ENCODE measurements at places on chromosomes 7 and 10. TPM values are rescaled to one million over a fixed set of nuclear protein-coding genes. Genes with fewer than 3 reads are reported as not detected.

DNA sequence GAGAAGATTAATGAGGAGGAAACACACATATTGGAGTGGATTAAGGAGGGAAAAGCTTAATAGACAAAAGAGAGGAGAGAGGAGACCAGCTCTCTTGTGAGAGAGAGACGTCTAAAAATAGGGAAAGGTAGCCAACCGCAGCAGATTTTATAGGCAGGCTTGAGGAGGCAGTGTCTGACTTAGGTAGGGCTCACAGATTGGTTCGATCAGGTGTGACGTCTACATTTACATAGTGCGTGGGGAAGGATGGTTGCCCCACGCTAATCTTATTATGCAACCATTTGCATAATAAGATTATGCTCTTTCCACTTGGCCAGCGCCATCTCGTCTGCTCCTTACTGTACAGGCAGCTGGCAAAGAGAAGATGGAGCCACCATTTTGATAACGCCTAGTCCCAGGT, 122.0 kb downstream of the MARCHF5 start:
- no peak for DNase-seq
- no peak overlapping the region for H3K4me3 ChIP-seq
- no peak overlapping the region for H3K27ac ChIP-seq
- H3K4me1 ChIP-seq = no peaks in the 10 kb centered on the region
- H3K36me3 ChIP-seq = no peaks in the 10 kb centered on the region
- no peaks in the 10 kb centered on the region for H3K27me3 ChIP-seq

DNA sequence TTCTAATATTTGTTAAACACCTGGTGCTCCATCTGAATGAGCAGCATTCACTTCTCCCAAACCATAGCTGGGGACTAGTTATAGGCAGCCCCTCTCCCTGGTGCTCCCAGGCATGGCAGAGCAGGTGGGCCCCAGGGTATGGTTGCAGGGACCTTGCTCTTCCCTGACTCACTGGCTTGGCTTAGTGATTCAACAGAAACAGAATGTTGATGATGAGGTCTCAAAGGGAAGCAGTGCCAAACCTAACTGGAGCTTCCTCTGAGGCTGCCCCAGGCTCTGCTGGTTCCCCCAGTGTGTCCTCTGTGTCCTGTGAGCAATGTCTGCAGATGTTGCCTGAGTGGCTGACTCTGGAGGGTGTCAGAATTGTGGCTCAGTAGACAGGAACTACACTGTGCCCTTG, 3.7 kb downstream of the GPR26 start:
- no peaks in the 10 kb centered on the region for H3K36me3 ChIP-seq
- H3K4me1 ChIP-seq = no peaks in the 10 kb centered on the region
- no peak overlapping the region for H3K27ac ChIP-seq
- H3K27me3 ChIP-seq = no peaks in the 10 kb centered on the region
- no peak overlapping the region for H3K4me3 ChIP-seq
- DNase-seq = no peak

- no peaks in the 10 kb centered on the region for H3K4me1 ChIP-seq
- no peaks in the 10 kb centered on the region for H3K36me3 ChIP-seq
- H3K27me3 ChIP-seq = no peaks in the 10 kb centered on the region
- H3K4me3 ChIP-seq = no peak overlapping the region
- DNase-seq = no peak
- no peak overlapping the region for H3K27ac ChIP-seq
These were observed 91.5 kb upstream of the CUX1 start for GRCh38 chr7:101725921-101726320.

DNA sequence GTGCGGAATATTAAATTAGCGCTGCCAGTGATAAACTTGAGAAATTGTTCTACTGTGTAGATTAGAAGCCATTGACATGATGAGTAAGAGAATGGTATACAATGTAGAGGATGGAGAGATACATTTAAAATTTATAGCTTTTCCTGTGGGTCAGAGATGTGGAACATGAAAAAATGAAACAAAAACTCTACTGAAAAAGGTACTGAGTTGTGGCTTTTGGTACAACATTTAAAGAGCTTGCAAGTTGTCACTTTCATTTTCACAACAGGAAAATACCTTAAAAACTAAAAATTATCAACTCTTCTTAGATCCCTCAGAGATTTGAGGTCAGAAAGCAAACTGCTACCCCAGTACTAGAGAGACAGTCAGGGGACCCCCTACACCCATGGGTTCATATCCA, 348.8 kb upstream of the CDC14C start:
- DNase-seq = no peak
- no peaks in the 10 kb centered on the region for H3K36me3 ChIP-seq

DNA sequence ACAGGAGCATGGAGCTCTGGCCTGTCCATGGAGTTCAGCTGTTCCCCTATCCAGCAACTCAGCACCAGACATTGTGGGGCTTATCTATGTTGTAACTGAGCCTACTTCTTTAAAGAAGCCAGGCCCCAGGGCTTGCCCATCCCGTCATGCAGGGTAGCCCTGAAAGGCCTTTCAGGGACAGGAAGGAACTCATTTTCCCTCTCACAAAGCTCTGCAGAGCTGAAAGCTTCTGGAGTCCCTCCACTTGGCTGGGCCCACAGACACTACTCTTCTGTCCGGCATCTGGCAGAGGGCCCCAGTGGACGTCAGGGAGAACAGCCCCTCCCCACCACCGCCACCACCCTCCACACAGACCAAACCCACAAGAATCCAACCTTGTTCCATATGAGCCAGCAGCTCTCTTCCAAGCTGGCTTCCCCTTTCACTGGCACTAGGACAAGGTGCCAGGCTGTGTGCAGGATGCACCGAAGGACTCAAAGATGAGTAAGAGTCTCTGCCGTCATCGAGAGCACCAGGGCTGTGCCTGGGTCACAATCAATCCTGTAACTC, 33.1 kb downstream of the DENND2A start:
- H3K36me3 ChIP-seq = no peaks in the 10 kb centered on the region
- no peaks in the 10 kb centered on the region for H3K4me1 ChIP-seq
- H3K27me3 ChIP-seq = no peaks in the 10 kb centered on the region
- H3K27ac ChIP-seq = no peak overlapping the region
- no peak for DNase-seq

GRCh38 chr10:7388602-7389001, 22.2 kb downstream of the SFMBT2 start:
- no peak overlapping the region for H3K4me3 ChIP-seq
- no peaks in the 10 kb centered on the region for H3K36me3 ChIP-seq
- H3K27ac ChIP-seq = no peak overlapping the region
- no peaks in the 10 kb centered on the region for H3K27me3 ChIP-seq
- H3K4me1 ChIP-seq = no peaks in the 10 kb centered on the region
- no peak for DNase-seq

- H3K27ac ChIP-seq = no peak overlapping the region
- H3K4me1 ChIP-seq = no peaks in the 10 kb centered on the region
- H3K36me3 ChIP-seq = no peaks in the 10 kb centered on the region
- H3K27me3 ChIP-seq = no peaks in the 10 kb centered on the region
These were observed 27.6 kb downstream of the GIMAP4 start for GRCh38 chr7:150594805-150595204.

DNA sequence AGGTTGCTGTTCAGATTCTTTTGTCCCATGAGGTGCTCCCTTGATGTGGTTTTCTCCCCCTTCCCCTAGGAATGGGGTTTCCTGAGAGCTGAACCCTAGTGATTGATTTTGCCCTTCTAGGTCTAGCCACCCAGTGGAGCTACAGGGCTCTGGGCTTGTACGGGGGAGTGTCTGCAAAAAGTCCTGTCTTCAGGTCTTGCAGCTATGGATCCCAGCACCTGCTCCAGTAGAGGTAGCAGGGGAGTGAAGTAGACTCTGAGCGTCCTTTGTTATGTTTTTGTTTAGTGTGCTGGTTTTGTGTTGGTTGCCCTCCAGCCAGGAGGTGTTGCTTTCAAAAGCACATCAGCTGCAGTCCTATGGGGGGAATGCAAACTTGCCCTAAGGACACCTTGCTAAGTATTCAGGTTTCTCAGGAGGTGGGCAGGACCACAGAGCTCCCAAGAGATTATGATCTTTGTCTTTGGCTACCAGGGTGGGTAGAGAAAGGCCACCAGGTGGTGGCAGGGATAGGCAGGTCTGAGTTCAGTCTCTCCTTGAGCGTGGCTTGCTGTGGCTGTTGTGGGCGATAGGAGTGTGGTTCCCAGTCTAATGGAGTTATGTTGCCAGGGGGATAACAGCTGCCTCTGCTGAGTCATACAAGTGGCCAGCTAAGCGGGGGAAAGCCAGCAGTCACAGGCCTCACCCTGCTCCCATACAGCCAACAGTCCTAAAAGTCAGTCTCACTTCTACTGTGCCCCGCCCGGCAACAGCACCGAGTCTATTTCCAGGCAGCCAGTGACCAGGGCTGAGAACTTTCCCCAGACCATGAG, 92.4 kb upstream of the JCAD start:
- no peaks in the 10 kb centered on the region for H3K36me3 ChIP-seq
- peaks cover 16% of the 10 kb centered on the region for H3K4me1 ChIP-seq
- no peaks in the 10 kb centered on the region for H3K27me3 ChIP-seq
- H3K27ac ChIP-seq = no peak overlapping the region

DNA sequence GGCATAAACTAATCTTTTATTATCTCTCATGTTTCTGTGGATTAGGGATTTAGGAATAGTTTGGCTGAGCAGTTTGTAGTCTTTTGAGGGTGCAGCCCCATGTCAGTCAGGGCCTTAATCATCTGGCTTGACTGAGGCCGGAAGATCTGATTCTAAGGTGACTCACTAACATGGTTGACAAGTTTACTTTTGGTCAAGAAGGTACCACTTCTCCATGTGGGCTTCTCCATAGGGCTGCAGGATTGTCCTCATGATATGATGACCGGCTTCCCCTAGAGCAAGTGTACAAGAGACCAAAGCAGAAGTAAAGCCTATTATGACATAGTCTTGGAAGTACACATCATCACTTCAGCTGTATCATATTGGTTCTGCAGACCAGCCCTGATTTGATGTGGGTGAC, 45.9 kb upstream of the OIT3 start:
- H3K4me3 ChIP-seq = no peak overlapping the region
- no peaks in the 10 kb centered on the region for H3K36me3 ChIP-seq
- no peak for DNase-seq
- no peaks in the 10 kb centered on the region for H3K4me1 ChIP-seq

- no peak for DNase-seq
- no peaks in the 10 kb centered on the region for H3K36me3 ChIP-seq
- no peaks in the 10 kb centered on the region for H3K27me3 ChIP-seq
- peaks cover 3% of the 10 kb centered on the region for H3K4me1 ChIP-seq
- no peak overlapping the region for H3K4me3 ChIP-seq
These were observed 4.6 kb upstream of the ADRA2A start for GRCh38 chr10:111072232-111072631.

DNA sequence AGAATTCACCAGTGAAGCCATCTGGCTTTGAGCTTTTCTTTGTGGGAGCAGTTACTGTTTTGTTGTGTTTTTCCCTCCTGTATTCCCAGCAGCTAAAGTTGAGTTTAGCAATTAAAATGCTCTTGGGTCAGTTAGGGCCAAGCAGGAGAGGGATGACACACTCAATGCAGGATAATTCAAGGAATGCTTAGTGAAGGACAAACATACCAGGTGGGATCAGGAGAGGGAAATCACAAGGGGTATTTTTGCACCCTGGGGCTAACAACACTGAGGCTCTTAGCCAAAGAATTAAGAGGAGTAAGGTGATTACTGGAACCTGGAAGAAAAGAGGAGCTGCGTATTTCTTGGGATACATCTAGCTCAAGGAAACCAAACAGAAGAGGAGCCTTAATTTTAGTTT, 82.4 kb upstream of the KCND2 start:
- H3K4me1 ChIP-seq = no peaks in the 10 kb centered on the region
- no peaks in the 10 kb centered on the region for H3K27me3 ChIP-seq
- H3K36me3 ChIP-seq = no peaks in the 10 kb centered on the region
- no peak overlapping the region for H3K4me3 ChIP-seq

DNA sequence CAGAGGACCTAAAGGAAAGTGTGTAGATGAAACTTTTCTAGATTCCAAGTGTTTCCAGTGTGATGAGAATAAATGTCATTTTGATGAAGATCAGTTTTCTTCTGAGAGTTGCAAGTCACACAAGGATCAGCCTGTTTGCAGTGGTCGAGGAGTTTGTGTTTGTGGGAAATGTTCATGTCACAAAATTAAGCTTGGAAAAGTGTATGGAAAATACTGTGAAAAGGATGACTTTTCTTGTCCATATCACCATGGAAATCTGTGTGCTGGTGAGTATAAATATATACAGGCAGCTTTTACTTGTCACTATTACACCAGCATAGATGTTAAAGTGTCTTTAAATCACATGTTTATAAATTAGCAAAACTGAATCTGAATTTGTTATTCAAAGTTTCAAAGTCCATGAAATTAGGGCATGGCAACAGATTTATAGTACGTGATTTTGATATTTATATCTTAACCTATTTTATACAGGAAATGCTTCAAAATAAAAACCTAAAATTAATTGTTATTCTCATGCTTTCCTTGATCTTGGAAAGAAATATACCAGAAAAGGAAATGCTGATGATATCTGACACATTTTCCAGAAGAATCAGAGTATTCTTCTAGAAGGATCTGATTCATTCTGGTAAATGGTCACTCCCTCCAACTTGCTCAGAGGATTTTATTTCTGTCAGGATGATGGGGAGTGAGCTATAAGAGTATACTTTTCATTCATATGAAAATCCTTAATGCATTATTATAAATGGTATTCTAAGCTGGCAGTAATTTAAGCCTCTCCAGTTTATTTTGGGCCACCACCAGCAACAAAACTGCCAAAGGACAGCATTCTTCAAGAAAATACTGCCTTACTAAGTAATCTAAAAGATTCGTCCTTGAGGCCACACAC, 71.4 kb downstream of the ITGB8 start:
- H3K4me1 ChIP-seq = no peaks in the 10 kb centered on the region
- H3K4me3 ChIP-seq = no peak overlapping the region
- no peaks in the 10 kb centered on the region for H3K27me3 ChIP-seq

The CALCR gene
- total RNA-seq = not detected

The HMX3 gene
- not detected for total RNA-seq

The MRLN gene
- total RNA-seq = 0.98 TPM

The WDR86 gene
- total RNA-seq = 0.95 TPM

The NPS gene
- not detected for total RNA-seq

The MRPS17 gene
- total RNA-seq = 18.9 TPM

The GNGT1 gene
- total RNA-seq = 0.54 TPM

The VSTM4 gene
- not detected for total RNA-seq

The SLIT1 gene
- total RNA-seq = 0.42 TPM

The PVRIG gene
- not detected for total RNA-seq
